ENCODE measurements at places on chromosomes 7 and 10. TPM values are rescaled to one million over a fixed set of nuclear protein-coding genes. Genes with fewer than 3 reads are reported as not detected.

SUGCT gene
- total RNA-seq = 17.1 TPM

TMEM140 gene
- 2.2 TPM for total RNA-seq

TMEM176A gene
- total RNA-seq = not detected

HMX3 gene
- total RNA-seq = 10.8 TPM

DGKB gene
- total RNA-seq = not detected

DNA sequence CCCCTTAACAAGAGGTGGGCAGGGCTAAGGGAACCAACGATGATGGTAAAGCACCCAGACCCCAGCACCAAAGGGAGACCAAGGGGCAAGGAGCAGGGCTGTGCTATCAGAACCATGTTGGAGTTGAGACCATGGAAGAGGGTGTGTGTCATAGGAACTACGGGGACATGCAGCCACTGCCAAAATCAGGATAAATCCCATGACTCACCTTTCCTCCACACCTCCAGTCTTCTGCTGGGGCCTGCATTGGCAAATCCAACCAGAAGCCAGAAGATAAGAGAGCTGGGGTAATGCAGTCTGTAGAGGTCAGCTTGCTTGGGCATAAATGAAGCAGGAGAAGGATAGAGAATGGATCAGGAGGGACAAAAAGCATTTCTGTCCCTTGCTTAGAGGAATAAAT lies 42.7 kb upstream of the SMARCD3 start:
- no peaks in the 10 kb centered on the region for H3K36me3 ChIP-seq
- peaks cover 11% of the 10 kb centered on the region for H3K27me3 ChIP-seq
- no peak overlapping the region for H3K4me3 ChIP-seq
- no peak for DNase-seq
- no peak overlapping the region for H3K27ac ChIP-seq

DNA sequence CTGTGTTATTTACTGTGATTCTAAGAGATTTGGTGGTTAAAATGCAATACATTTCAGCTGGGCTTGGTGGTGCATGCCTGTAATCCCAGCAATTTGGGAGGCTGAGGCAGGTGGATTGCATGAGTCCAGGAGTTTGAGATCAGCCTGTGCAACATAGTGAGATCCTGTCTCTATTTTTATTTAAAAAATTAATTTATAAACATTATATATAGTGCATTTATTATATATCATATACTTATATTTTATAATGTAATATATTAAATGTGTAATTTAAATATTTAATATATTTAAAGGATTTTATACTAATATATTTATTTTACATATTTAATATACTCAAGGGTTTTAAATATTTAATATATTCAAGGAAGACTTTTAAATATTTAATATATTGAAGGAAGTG lies 402.8 kb upstream of the PCDH15 start:
- no peaks in the 10 kb centered on the region for H3K36me3 ChIP-seq
- DNase-seq = no peak
- no peak overlapping the region for H3K4me3 ChIP-seq
- H3K4me1 ChIP-seq = no peaks in the 10 kb centered on the region
- H3K27ac ChIP-seq = no peak overlapping the region

GRCh38 chr7:92150450-92151017 lies 16.3 kb upstream of the CYP51A1 start:
- H3K4me1 ChIP-seq = no peaks in the 10 kb centered on the region
- H3K27ac ChIP-seq = no peak overlapping the region
- H3K4me3 ChIP-seq = no peak overlapping the region

- DNase-seq = no peak
- H3K27me3 ChIP-seq = no peaks in the 10 kb centered on the region
- no peaks in the 10 kb centered on the region for H3K36me3 ChIP-seq
- H3K4me1 ChIP-seq = no peaks in the 10 kb centered on the region
Measured at GRCh38 chr10:4643471-4643870, 182.5 kb upstream of the AKR1E2 start.

DNA sequence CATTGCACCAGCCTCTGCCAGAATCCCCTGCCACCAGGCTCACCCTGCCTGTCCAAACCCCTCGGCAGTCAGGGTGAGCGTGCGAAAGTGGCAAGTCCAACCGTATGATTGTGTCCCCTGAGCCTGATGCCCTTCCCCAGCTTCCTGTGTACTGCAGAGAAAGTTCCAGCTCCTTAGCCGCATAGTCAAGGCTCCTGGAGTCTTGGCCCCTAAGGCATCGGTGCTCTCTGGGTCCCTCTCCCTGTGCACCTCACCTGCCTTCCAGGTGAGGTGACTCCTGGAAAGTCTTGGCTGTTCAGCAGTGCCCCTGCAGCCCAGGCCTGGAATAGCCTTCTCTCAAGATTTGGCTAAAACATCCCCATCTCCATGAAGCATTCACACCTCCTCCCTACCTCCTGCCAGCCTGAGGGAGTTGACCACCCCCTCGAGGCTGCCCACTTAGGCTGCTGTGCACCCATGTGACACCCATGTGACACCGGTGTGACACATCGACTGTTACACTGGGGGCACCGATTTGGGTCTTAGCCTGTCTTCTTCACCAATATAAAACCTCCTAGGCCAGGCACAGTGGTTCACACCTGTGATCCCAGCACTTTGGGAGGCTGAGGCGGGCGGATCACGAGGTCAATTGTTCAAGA lies 56.1 kb upstream of the ELN start:
- no peak for DNase-seq
- no peak overlapping the region for H3K27ac ChIP-seq
- no peaks in the 10 kb centered on the region for H3K27me3 ChIP-seq

- H3K4me3 ChIP-seq = peak overlapping the region; percentile 94
- peaks cover 31% of the 10 kb centered on the region for H3K36me3 ChIP-seq
- no peaks in the 10 kb centered on the region for H3K27me3 ChIP-seq
- no peak for DNase-seq
Measured at GRCh38 chr10:132332433-132332754, 401 bp downstream of the LRRC27 start.

DNA sequence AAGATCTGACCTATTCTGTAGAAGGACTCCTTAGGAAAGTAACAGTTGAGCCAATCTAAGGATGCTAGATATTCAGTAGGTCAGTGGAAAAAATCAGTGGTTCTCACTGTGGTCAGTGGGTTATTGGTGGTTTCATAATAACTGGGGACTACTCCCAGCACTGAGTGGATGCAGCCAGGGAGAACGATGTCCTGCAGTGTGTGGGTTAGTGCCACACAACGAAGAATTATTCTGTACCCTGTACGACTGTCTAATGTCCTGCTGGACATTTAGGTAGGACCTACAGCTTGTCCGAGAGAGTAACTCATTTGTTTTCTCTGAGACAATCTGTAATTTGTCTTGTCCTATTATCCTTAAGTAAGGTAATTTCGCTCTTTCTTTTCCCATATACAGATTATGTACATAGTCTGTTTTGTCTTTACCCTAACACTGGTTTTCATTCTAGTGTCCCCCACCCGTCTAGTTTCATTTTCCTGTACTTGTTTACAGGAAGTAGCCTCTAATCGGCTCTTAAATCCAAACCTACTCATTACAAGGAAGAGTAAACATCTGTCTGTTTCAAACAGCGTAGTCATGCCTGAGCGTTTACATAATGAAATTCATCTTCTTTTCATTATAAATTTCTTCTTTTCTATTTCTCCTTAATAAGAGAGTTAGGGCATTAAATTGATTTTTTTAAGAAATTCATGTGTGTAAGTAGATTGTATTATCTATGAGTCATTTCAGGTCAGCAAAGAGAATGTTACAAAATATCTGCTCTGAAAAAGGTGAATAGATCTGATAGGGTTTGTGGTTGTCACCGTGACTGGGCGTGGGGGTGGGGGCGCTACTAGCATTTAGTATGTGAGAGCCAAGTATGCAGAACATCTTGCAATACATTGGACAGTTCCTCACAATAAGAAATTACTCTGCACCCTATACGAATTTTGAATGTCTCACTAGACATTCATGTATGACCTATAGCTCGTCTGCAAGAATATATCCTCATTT lies 8.3 kb upstream of the ZC3HAV1L start:
- H3K4me3 ChIP-seq = no peak overlapping the region
- DNase-seq = no peak
- H3K4me1 ChIP-seq = peaks cover 5% of the 10 kb centered on the region
- H3K27ac ChIP-seq = no peak overlapping the region
- H3K27me3 ChIP-seq = no peaks in the 10 kb centered on the region

DNA sequence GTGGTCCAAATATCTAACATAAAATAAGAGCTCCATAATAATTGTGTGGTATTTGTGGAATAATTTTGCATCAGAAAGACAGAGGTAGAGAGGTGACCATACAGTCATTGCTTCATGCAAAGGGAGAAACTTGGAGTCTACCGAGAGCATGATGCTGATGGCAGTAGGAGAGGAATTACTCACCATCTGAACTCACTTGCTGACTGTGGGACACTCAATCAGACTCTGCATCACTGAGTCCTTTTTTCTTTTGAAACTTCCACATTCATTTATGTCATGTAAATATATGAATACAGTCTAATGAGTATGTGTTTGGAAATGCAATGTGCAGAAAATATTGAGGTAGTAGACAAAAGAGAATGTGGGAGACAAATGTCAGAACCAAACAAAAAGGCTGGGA lies 933.8 kb downstream of the REEP3 start:
- H3K27ac ChIP-seq = no peak overlapping the region
- no peak overlapping the region for H3K4me3 ChIP-seq
- no peak for DNase-seq
- H3K4me1 ChIP-seq = no peaks in the 10 kb centered on the region

- H3K27ac ChIP-seq = peak overlapping the region; percentile 62
- no peaks in the 10 kb centered on the region for H3K27me3 ChIP-seq
- H3K4me1 ChIP-seq = peaks cover 35% of the 10 kb centered on the region
- no peak overlapping the region for H3K4me3 ChIP-seq
- H3K36me3 ChIP-seq = no peaks in the 10 kb centered on the region
Measured at GRCh38 chr7:28989211-28989980, 31.3 kb upstream of the TRIL start.

- DNase-seq = no peak
- H3K4me3 ChIP-seq = no peak overlapping the region
- H3K27me3 ChIP-seq = no peaks in the 10 kb centered on the region
- no peak overlapping the region for H3K27ac ChIP-seq
- peaks cover 8% of the 10 kb centered on the region for H3K36me3 ChIP-seq
- no peaks in the 10 kb centered on the region for H3K4me1 ChIP-seq
Measured at GRCh38 chr7:22944022-22944421, 69.9 kb downstream of the HYCC1 start.

DNA sequence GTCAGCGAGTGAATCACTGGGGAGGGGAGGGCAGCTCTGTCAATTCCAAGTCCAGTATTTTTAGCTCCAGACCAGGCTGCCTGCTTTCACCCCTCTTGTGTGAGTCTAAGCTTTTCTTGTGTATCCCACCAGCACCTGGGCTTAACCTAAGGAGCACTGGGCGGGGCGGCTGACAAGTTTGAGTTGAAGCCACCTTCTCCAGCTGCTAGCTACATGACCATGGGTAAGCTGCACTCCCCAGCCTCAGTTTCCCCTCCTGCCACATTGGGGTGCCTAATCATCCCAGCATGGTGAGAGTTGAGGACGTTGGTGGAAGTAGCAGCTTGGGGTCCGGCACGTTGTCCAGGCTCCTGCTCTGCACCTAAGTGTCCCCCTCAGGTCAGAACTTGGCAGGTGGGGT lies 89.8 kb upstream of the PCBD1 start:
- no peaks in the 10 kb centered on the region for H3K36me3 ChIP-seq
- H3K4me1 ChIP-seq = no peaks in the 10 kb centered on the region
- H3K27ac ChIP-seq = no peak overlapping the region
- H3K4me3 ChIP-seq = no peak overlapping the region
- DNase-seq = no peak

DNA sequence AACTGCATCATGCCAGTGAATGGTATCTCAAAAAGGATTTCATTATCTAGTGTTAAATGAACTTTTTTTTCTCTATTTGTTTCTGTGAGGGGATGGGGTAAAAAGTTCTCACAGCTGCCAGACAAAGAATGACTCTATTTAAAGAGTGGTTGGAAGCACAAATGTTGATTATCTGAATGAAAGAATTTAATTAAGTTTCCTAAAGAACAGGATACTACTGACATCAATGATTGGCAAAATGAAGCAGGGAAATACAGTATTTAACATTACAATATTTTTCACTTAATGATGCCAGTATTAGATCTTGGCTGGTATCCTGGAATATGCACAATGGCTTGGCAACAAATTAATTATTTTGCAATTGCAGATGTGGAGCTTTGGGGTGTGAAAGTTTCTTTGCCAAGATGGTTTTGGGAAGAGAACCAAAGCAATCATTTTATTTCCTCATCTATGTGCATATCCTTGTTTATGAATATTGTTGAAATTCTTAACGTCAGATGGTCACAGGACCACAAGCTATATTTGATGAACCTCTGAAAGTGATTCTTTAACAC lies 336.8 kb downstream of the ARL4A start:
- H3K36me3 ChIP-seq = no peaks in the 10 kb centered on the region
- no peak overlapping the region for H3K4me3 ChIP-seq
- DNase-seq = no peak
- H3K4me1 ChIP-seq = peaks cover 6% of the 10 kb centered on the region

DNA sequence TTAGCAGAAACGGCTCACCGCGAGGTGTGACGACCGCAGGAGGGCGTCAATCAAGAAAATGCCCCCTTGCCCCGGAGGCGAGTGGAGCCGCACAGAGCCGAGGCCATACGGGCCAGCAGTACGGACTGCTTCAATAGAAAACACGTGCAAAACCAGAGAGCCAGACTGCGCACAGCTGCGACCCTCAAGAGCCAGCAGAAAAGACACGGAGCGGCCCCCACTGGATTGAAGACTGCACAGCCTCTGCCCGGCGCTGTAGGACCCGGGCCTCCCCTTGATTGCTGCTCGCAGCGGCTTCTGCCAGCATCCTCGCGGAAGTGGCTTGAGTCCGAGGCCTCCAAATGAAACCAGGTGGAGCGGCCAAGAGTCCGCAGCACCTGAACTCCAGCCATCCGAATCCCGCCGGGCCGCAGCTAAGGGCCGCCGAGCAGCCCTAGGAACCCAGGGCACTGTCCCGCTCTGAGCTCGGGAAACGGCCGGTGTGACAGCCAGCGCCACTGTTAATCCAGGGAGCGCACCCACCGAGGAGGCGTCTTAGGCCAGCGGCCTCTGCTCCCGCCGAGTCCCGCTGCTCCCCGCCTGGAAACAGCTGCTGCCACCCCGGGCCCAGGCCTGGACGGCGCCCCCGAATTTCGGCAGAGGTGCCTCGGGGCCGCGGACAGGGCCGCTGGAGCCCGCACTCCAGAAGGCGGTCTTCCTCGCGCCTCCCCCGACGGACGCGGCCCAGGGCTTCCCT lies 660 bp upstream of the HHEX start:
- H3K36me3 ChIP-seq = peaks cover 57% of the 10 kb centered on the region
- H3K27me3 ChIP-seq = no peaks in the 10 kb centered on the region
- H3K4me3 ChIP-seq = peak overlapping the region; percentile 94
- peak; percentile 59 for DNase-seq

GRCh38 chr7:16891874-16892643 lies 10.3 kb upstream of the AGR3 start:
- no peak overlapping the region for H3K27ac ChIP-seq
- no peaks in the 10 kb centered on the region for H3K4me1 ChIP-seq
- no peak overlapping the region for H3K4me3 ChIP-seq
- DNase-seq = no peak

GRCh38 chr7:141225916-141226618 lies 152.2 kb downstream of the TMEM178B start:
- H3K36me3 ChIP-seq = no peaks in the 10 kb centered on the region
- H3K4me3 ChIP-seq = no peak overlapping the region
- DNase-seq = no peak
- H3K27me3 ChIP-seq = no peaks in the 10 kb centered on the region
- H3K27ac ChIP-seq = no peak overlapping the region

All from SJSA1 (cell line).